ENCODE measurements at places on chromosomes 13 and 19. TPM values are rescaled to one million over a fixed set of nuclear protein-coding genes. Genes with fewer than 3 reads are reported as not detected.
A peak's percentile ranks its signal among the peaks of the same experiment; 100 is the strongest.

- DNase-seq: no peak
Observed at GRCh38 chr19:54133312-54133956, 4.1 kb upstream of the CNOT3 start.

DNA sequence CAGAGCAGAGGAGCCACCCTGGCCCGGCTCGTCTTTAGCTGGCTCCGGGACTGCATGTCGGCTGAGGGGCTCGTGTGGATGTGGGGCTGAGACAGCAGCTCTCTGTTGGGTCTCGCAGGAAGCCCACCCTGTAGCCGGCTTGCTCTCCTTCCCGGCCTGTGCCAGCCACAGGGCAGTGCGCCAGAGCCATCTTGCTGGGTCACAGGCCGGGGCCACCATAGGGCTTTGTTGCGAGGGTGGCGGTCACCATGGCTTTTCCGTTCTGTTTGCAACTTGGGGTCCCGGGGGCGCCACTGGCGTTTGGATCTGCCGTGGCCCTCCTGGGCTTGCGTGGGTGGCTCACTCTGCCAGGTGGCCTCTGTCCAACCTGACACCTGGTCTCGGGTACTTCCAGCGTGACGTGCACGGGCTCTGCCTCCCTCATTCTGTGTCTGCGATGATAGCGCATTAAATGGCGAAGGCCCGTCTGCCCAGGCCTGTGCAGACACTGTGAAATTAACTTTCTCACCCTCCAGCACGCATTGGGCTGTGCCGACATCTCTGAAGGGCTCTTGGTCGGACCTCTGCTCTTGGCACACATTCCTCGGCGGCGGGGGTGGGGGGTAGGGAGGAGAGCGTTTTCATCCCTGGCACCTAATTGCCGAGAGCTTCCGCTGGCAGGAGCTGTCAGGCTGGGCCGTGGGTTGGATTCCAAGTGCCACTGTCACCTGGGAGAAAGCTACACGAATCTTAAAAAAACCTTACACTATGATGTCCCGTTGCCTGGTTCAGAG is 95.1 kb downstream of the KDM4B start:
- DNase-seq: no peak

GRCh38 chr13:28056426-28056825 is 44.0 kb downstream of the FLT3 start:
- DNase-seq: no peak

- DNase-seq: no peak
Observed at GRCh38 chr19:1417145-1417544, 9.8 kb downstream of the DAZAP1 start.

- peak; percentile 6 for DNase-seq
Observed at GRCh38 chr13:61415058-61415721, 459 bp downstream of the PCDH20 start.

CABP5 gene
- not detected for total RNA-seq
